ENCODE measurements at places on chromosomes 12 and 14. TPM values are rescaled to one million over a fixed set of nuclear protein-coding genes. Genes with fewer than 3 reads are reported as not detected.

TSPAN19 gene
- total RNA-seq = 0.06 TPM

GALNT16 gene
- total RNA-seq = 15.2 TPM

KRT78 gene
- not detected for total RNA-seq

KDM5A gene
- 36.4 TPM for total RNA-seq

PLEKHD1 gene
- total RNA-seq = 0.21 TPM

PARPBP gene
- 7.7 TPM for total RNA-seq

MYL2 gene
- total RNA-seq = 12.2 TPM

KRT73 gene
- not detected for total RNA-seq

DIO3 gene
- total RNA-seq = 0.18 TPM

DHRS1 gene
- 43.2 TPM for total RNA-seq

DENR gene
- 23.6 TPM for total RNA-seq

MLXIP gene
- total RNA-seq = 5.5 TPM

MORN3 gene
- 1.1 TPM for total RNA-seq

ZDHHC22 gene
- total RNA-seq = 0.12 TPM

TAS2R9 gene
- 1.8 TPM for total RNA-seq

IRF9 gene
- 29.1 TPM for total RNA-seq

OTUB2 gene
- total RNA-seq = 4.1 TPM

All from cardiac muscle cell (in vitro differentiated cells and primary cell).